ENCODE measurements at places on chromosomes 4 and X.

DNA sequence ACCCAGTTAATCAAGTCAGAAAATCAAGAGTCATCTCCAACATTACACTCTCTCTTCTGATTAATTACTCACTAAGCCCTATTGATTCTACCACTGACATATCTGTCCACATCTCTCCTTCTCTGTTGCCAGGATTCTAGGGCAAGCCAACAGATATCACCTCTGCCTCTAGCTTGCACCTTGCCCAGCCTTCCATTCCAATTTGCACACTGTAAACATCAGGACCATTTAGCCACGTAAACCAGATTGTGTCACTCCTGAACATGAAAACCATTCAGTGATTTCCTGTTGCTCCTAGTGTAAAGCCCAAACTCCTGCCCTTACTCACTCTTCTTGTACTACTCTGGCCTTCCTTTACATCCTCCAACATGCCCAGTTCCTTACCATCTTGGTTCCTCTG, 68.0 kb upstream of the PLS3 start:
- no peaks in the 10 kb centered on the region for H3K36me3 ChIP-seq
- no peak overlapping the region for H3K4me3 ChIP-seq
- H3K27ac ChIP-seq = no peak overlapping the region
- DNase-seq = no peak
- peaks cover 9% of the 10 kb centered on the region for H3K27me3 ChIP-seq

- peak overlapping the region; percentile 47 for H3K27ac ChIP-seq
- peaks cover 20% of the 10 kb centered on the region for H3K36me3 ChIP-seq
- H3K27me3 ChIP-seq = no peaks in the 10 kb centered on the region
- H3K4me3 ChIP-seq = no peak overlapping the region
- no peaks in the 10 kb centered on the region for H3K4me1 ChIP-seq
These were observed 30.3 kb downstream of the SEPSECS start for GRCh38 chr4:25129917-25130316.

DNA sequence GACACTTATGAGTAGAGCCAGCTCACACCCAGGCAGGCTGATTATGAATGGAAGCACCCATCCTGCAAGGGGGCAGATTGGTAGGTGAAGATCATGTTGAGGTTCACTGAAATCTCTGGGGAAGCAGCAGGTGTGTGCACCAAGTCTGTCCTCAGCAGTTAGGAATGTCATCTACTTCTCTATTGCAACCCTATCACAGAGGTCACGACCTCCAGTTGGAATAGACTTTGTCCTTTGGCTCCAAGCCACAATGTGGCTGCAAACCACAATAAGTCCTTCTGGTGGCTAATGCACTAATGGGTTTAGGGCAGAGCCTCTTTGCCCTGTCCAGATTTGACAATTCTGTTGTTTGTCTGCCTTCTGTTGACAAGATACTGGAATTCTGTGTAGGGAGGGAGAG, 1056.7 kb downstream of the PCDH19 start:
- H3K27me3 ChIP-seq = no peaks in the 10 kb centered on the region
- no peaks in the 10 kb centered on the region for H3K36me3 ChIP-seq
- no peak overlapping the region for H3K27ac ChIP-seq
- DNase-seq = no peak
- no peaks in the 10 kb centered on the region for H3K4me1 ChIP-seq

DNA sequence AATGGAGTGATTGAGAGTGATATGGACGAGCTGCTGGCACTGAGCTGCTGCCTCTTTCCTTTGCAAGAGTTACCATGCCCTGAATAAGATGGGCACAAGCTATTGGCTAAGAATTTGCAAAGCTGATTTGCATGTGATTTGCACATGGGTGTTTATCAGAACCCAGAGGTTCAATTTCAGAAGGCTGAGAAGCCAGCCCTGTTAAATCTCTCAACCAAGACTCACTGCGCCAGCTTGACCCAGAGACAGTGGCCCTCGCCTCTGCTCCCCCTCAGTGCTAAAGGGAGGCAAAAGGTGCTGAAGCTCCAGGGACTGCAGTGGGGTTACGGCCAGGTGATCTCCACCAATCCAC, 701 bp downstream of the ARHGAP4 start:
- peak overlapping the region; percentile 92 for H3K27ac ChIP-seq
- no peaks in the 10 kb centered on the region for H3K27me3 ChIP-seq
- DNase-seq = peak; percentile 17
- no peaks in the 10 kb centered on the region for H3K36me3 ChIP-seq
- H3K4me3 ChIP-seq = peak overlapping the region; percentile 95

- no peak overlapping the region for H3K4me3 ChIP-seq
- DNase-seq = no peak
- no peaks in the 10 kb centered on the region for H3K36me3 ChIP-seq
These were observed 16.4 kb downstream of the CCKAR start for GRCh38 chr4:26473893-26474292.

DNA sequence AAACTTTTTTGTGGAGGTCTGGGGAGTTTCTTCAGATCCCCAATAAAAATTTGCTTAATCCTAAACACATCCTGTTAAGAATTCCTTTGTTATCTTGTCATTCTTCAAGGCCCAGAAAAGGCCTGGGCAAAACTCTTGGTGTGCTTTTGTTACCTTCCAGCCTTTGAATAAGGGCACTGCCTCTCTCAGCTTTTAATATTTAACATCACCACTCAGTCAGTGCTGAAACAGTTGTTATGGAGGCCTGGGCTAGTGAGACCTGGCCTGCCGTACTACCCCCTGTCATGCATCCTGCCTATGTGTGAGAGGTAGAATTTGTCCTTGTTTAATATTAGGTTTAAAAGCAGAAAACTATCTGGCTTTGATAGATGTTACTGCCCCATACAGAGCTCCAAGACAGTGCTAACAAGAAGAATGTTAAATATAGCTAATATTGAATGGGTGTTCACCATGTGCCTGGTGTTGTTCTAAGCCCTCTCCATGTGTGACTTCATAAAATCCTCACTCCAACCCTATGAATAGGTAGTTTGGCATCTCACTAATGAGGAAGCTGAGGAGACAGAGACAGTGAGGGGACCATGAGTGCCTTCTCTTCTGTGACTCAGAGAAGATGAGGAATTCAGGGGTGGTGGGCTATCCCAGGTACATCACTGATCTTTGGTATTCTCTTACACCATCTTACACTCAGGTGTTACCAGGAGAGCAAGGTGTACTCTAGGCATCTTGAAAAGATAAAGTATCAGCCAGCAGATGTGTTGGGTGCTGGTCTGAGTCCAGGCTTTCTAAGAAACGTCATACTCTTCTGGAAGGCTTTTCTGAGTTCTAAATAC, 6.2 kb downstream of the PPP1R2C start:
- no peak for DNase-seq
- peaks cover 16% of the 10 kb centered on the region for H3K4me1 ChIP-seq
- no peaks in the 10 kb centered on the region for H3K36me3 ChIP-seq
- no peak overlapping the region for H3K4me3 ChIP-seq
- no peak overlapping the region for H3K27ac ChIP-seq

Measured in naive thymus-derived CD8-positive, alpha-beta T cell (primary cell).